ENCODE measurements at places on chromosomes 16 and 17.

DNA sequence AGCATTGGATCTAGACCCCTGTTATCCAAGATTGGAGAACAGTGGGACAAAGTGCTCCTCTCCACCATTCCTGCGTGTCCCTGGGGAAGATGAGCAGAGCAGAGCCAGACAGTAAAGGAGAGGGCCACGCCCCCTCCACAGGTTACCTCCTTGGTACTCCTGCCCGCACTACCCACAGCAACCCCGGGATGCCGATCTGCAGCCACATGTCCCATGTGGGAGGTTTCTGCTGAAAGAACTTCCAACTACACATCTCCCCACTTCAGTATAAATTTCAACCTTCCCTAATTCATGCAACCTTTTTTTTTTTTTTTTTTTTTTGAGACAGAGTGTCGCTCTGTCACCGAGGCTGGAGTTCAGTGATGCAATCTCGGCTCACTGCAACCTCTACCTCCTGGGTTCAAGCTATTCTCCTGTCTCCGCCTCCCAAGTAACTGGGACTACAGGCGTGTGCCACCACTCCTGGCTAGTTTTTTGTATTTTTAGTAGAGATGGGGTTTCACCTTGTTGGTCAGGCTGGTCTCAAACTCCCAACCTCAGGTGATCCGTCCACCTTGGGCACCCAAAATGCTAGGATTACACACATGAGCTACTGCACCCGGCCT, 2.3 kb downstream of the RAB37 start:
- DNase-seq, result no peak

DNA sequence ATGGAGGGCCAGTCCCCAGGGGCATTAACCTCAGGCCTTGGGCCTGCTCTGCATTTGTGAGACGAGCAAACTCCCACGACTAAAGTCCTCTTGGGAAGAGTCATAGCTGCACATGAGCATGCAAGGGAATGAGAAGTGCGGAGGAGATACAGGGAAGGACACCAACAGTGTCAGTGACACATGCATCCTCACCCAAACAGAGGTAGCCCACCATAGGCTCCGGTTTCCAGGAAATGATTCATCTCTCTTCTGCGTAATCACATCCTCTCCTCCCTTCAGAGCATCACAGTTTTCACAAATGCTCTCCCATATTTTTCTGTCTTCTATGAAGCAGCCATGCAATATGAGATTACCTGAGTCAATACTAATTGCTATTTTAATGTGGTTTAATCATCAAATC, 725.7 kb upstream of the GOT2 start:
- DNase-seq, result no peak

- no peak for DNase-seq
Observed at GRCh38 chr16:66136841-66137240, 229.7 kb upstream of the CDH5 start.

DNA sequence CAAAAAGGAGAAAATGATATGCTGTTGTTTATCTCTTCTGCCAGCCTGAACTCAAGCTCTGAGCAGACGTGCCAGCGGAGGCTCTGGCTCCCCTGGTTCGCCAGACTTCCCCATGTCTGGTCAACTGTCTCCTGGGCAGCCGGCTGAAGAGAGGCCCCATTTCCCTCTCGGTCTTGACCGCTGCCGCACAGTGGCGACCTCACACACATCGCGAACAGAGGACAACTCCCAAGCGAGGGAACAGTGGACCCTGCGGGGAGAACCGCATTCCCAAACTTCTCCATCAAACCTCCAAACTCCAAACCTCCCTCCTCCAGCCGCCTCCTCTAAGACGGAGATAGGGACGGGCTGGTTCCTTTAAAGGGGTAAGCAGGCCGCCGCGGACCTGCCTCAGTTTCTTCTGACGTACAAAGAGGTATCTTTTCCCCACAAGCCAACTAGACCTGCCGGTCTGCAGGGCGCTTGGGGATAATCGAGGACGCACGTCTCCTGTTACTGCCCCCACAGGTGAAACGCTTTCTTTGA, 24.9 kb upstream of the RFFL start:
- DNase-seq, result no peak

Data from HuH-7.5 (cell line).